ENCODE measurements at places on chromosomes 5 and 9.

DNA sequence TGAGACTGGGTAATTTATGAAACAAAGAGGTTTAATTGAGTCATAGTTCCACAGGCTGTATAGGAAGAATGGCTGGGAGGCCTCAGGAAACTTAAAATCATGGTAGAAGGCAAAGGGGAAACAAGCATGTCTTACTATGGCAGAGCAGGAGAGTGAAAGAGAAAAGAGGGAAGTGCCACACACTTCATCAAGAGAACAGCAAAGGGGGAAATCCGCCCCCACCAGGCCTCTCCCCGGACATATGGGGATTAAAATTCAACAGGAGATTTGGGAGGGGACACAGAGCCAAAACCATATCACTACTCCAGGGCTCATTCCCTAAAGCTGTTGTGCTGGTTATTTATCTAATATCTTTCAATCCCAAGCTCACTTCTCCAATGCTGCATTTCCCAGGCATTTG lies 50.2 kb upstream of the NR3C1 start:
- DNase-seq, result no peak

GRCh38 chr9:677461-678097 lies 163.9 kb upstream of the DMRT1 start:
- no peak for DNase-seq

GRCh38 chr5:96522635-96523355 lies 89.7 kb upstream of the PCSK1 start:
- no peak for DNase-seq

DNA sequence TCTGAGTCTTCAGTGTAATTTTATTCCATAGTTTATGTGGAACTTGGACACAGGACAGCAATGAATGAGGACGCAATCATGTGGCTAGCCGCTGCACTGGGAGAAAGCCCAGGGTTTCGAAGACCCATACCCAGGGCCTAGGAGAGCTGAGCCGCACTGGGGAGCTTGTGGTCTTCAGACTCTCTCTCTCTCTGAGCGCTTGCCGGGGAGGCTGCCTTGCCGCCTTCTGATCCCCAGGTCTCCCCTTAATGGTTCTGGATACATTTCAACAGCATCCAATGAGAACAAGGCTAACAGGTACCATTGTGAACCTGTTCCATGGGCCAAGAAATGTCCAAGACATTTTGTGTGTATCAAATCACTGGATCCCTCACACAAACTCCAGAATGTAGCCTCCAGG lies 383.4 kb downstream of the ICE1 start:
- no peak for DNase-seq

GRCh38 chr9:130665431-130666392 lies 1.3 kb downstream of the PRDM12 start:
- DNase-seq, result no peak

GRCh38 chr5:32276173-32276853 lies 36.4 kb downstream of the MTMR12 start:
- DNase-seq, result no peak
